ENCODE measurements at places on chromosomes 2 and 18.
A peak's percentile ranks its signal among the peaks of the same experiment; 100 is the strongest.

DNA sequence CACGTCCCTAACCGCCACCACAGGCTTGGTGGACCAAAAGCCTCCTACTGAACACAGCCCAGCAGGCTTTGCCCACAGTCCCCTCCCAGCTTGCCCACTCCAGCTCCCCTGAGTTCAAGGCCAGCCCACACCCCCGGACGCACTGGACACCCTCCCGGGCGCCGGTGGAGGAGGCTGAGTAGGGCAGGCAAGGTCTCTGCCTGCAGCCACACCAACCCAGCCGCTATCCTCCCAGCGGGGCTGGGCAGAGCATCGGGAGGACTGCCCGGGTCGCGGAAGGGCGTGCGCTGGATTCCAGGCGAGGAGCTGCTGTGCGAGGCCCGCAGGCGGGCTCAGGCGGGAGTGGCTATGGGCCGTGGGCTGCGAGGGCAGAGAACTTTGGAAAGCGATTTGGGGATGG, 49.5 kb downstream of the PLEKHB2 start:
- no peak for DNase-seq

GRCh38 chr2:16123856-16124780, 183.8 kb downstream of the MYCN start:
- DNase-seq: no peak

- DNase-seq: no peak
Observed at GRCh38 chr2:1893856-1894255, 149.5 kb upstream of the PXDN start.

DNA sequence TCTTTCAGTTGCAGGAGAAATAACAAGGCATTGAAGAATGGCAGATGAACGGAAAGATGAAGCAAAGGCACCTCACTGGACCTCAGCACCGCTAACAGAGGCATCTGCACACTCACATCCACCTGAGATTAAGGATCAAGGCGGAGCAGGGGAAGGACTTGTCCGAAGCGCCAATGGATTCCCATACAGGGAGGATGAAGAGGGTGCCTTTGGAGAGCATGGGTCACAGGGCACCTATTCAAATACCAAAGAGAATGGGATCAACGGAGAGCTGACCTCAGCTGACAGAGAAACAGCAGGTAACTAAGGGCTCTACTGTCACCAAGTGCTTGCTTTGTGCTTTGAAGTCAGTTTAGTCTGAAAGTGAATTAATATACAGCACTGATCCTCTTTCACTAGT, 118.5 kb upstream of the UNC80 start:
- no peak for DNase-seq

- DNase-seq: no peak
Observed at GRCh38 chr18:22044474-22045220, 124.7 kb upstream of the GATA6 start.

GRCh38 chr2:31197669-31198068, 19.6 kb downstream of the CAPN14 start:
- no peak for DNase-seq

DNA sequence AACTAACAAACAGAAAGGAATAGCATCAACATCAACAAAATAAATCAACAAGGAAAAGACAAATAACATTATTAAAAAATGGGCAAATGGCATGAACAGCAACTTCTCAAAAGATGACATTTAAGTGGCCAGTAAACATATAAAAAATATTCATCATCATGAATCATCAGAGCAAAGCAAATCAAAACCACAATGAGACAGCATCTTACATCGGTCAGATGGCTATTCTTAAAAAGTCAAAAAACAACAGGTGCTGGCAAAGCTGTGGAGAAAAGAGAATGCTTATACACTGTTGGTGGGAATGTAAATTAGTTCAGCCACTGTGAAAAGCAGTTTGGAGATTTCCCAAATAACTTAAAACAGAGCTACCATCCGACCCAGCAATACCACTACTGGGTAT, 327.1 kb downstream of the CMPK2 start:
- DNase-seq: no peak

DNA sequence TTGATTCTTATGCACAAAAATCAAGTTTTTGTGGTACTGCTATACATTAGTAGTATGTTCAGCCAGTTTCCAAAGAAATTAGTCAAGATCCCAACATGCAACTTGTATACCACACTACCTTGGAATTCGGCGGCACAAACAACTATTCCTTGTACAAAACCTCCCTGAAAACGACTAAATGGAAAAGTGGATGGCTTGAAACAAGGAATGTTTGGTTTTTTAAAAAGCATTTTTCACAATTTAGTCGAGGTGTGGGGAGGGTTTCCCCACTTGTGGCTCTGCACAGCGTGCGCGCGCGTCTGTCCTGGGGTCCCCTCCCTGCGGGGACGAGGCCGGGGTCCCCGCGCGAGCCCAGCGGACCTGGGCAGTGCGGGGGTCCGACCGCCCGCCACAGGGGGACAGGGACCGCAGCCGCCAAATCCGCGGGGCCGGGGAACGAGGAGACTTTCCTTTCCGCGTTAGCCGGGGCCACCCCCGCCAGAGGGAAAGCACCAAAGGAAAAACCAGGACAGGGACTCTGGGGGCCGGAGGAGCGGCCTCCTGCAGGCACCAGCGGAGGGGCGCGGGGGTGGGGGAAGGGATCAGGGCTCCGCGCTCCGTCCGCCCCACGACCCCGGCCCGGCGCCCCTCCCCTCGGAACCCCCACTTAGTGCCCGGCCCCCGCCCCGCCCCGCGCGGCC, 534 bp upstream of the SOCS6 start:
- DNase-seq: peak; percentile 67

DNA sequence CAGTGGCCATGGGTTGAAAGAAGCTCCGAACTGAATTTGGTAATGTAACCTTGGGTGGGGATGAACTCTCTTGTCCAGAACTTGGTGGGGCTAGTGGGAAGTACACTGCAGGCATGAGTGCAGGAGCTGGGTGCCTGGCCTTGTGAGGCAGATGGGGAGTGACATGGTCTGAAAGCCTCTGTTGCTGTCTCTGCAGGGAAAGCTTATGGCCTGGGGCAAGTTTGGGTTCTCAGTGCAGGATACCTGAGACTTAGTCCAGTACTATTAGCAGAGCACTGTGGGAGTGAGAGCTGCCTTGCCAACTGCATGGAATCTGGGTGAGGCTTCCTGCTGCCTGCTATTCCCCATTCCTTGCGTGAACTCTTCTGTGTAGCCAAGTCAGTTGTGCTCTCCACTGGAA, 1620.9 kb upstream of the NXPH2 start:
- no peak for DNase-seq

- no peak for DNase-seq
Observed at GRCh38 chr2:38394903-38395341, 17.8 kb upstream of the ATL2 start.

DNA sequence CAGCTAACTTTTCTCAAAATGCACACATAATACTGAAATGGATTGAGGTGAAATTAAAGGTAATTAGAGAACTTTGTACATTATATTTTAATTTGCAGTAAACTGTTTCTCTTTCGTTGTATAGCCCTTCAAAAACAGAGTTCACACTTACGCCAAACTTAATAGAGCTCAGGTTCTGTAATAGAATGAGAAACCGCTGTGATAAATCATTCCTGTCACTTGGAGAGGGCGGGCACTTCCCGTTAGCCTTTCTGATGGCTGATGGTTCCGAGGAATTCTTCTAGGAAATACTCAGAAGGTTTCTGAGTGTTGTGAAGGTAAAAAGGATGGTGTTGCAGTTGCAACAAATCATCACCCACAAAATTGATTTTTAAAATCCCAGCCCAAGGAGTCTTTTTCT, 155.8 kb upstream of the ALKAL2 start:
- no peak for DNase-seq

GRCh38 chr2:127619877-127620705, 25.9 kb upstream of the GPR17 start:
- DNase-seq: peak; percentile 18

GRCh38 chr18:59308938-59309260, 9.6 kb downstream of the CPLX4 start:
- no peak for DNase-seq

- no peak for DNase-seq
Observed at GRCh38 chr2:61538920-61539520, 864 bp upstream of the XPO1 start.

DNA sequence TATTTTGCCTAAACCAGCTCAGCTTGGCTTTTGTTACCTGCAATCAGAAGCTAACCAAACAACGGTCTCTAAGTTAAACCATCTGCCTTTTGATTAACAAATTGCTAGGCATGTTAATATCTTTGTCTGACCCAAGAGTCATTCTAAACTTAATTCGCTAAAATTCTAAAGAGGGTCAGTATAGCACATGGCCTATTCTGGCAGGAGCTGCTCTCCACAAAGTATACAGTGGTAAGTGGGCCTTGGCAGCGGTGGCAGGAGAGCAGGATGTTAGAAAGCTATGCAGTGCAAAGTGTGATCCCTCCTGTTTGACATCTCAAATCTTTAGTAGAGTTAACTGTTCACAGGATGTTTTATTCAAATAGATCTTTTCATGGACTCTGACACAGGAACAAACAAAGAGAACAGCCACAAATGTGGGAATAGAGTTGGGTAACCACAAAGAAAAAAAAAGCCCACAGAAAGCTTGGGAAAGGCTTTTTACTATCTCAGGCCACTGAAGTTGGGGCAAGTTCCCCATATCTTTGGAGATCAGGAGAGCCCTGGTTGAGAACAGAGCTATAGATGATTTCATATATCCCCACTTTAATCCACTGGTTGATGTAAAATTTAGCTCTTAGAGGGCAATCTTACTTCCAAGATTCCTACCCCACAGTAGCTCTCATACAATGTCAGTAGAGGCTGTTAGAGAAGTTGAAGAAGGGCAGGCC, 10.6 kb downstream of the CFAP210 start:
- no peak for DNase-seq

DNA sequence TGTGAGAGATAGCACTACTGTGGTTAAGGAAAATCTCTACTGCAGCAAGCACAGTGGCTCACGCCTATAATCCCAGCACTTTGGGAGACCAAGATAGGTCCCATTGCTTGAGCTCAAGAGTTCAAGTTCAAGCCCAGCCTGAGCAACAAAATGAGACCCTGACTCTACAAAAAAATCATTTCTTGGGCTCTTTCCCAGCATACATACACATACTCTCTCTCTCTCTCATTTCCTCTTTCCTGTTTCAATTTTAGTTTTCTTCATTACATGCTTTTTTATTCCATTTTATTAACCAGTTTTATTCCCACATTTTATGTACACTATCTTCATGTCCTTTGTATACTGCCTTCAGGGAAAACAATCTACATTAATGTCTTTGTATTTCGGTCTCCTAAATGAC, 14.6 kb downstream of the WDR33 start:
- DNase-seq: no peak

- peak; percentile 68 for DNase-seq
Observed at GRCh38 chr2:122531290-122532071, 776.0 kb downstream of the TSN start.

DNA sequence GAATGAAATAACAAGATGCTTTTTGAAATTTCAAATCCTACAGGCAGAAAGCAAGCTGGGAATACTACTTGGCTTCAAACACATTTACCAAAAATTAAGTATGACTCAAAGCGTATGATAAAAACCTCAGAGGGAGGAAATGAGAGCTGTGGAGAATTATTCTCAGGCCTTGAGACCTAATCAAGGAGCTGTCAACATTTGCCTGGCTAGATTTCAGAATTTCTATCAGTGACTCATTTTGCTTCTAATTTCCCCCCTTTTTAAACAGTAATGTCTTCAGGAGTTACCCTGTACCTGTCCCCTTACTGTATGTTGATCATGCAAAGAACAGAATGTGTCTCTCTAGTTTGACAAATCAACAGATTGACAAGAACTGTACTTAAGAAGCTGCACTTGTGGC, 1324.5 kb upstream of the DDX18 start:
- no peak for DNase-seq

DNA sequence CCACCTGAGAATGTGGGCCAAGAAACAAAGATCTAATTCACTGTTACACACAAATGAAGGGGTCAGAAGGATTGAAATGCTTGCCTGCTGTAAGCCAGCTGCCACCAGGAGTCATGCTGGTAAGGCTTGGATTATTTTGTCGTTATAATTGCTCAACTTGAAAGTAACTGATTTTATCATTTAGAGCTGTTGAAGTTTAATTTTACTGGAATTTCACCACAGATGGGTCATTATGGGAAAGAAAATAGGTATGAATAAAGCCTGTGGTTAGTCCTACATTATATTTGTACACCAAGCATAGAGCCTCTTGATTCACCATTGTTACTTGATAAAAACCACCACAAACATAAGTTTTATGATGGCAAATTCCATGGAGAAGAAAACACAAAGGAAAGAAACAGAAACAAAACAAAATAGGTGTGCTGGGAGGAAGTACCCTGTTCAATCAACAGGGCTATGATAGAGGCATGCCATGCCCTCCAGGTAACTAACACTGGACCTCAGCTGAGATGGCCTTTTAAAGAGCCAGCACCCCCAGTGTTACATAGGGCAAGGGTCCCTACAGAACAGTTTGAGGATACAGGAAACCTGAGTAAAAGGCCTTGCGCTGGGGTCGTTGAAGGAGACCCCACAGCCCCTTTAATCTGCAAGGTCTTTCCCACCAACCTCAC, 3.0 kb downstream of the CLEC4F start:
- no peak for DNase-seq

GRCh38 chr2:60391230-60391629, 162.2 kb downstream of the BCL11A start:
- no peak for DNase-seq

DNA sequence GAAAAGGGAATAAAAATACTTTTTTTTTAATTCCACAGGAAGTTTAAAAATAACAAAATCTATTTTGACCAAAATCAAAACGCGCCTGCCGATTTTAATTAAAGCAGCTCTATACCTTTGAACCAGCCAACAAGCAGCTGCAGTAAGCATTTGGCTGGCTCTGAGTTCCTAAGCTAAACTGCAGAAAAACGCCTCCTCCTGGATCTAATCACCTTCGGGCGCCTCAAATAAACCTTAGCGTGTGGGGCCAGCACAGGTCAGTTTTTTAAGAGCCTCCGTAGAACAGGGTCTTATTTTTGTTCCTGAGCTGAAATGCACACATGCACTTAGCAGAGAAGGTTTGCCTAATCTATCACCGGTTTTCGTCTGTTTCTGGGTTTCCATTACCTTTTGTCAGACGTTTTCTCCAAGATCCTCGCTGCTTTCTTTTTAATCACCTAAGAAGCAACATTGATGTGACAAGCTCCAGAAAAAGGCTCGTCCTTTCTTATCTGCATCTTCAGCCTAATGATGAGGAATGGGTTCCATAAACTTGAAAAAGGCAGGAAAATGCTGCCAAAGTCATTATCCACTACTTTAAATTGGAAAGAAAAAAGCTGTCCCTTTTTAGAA, 64.7 kb upstream of the HNRNPA3 start:
- DNase-seq: no peak

- DNase-seq: no peak
Observed at GRCh38 chr2:101478181-101479001, 3.5 kb upstream of the RFX8 start.

Measured in right forelimb (tissue), 1 donor.